SK-N-SH treated with all-trans-retinoic acid at 6 μM for 48 hours (cell line): ENCODE measurements at places on chromosomes 11 and 22.

GRCh38 chr22:45977003-45977411 is at the start of gene WNT7B:
Gene WNT7B, minus strand, starts transcription at chr22:45977162. Its CDS starts 408 bp downstream, at chr22:45976754.
- no peak for ATAC-seq

DNA sequence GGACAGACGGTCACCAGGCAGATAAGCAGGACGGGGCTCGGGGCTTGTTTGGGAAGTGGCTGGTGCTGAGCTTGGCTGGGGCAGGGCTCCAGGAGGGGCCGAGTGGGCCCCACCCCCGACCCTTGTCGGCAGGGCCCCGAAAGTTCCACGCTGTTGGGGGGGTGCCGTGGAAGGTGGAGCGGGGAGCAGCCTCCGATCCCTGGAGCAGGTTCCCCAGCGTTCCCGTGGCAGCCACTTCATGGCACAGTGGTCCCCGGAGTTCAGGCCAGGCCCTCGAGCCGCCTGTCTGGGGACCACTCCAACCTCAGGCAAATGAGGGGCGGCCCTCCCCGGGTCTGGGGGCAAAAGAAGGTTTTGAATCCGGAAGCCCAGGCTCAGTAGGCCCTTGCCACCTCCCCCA is 46.7 kb upstream of the PPARA start:
- no peak for ATAC-seq

DNA sequence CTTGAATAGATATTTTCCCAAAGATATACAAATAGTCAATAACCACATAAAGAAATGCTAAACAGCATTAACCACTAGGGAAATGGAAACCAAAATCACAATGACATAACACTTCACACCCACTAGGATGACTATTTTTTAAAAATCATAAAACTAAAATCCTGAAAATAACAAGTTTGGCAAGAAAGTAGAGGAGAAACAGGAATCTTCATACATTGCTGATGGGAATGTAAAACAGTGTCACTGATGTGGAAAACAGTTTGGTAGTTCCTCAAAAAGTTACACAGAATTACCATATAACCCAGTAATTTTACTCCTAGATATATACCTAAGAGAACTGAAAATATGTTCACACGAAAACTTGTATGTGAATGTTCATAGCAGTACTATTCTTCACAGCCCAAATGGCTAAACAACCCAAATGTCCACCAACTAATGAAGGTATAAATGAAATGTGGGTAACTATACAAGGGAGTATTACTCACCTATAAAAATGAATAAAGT is 12.5 kb downstream of the PICALM start:
- ATAC-seq = no peak

GRCh38 chr11:76850815-76851214 is 9.9 kb upstream of the ACER3 start:
- ATAC-seq = no peak

DNA sequence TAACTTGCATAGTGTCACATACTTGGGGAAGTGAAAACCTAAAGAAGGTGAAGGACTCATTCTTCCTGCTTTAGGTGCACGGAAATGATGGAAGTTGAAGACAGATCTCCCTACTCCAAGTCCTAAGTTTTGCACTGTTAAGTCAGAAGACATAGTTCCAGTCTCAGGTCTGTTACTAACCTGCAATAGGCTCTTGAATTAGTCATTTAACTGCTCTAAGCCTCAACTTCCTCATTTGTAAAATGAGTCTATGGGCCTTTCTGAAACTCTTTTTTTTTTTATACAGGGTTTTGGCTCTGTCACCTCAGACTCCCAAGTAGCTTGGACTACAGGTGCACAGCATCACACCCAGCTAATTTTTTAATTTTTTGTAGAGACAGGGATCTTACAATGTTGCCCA is 30.8 kb upstream of the POU2AF1 start:
- ATAC-seq = no peak

DNA sequence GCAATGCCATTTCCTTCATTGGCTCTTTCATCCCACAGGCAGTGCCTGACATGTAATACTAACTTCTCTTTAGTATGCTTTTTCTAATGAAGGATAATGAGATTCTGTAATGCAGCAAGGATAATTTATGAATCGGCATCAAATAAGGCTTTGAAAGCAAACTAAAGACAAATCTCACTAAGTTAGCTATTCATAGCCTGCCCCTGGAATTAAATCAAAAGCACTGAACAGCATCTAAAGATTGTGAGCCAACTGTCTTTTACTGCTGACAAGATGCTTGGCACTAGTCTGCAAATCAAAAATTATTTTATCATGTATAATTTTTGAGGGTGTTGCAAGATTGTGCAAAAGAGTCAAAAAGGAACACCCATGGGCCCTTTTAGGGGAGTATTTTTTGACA is 265.0 kb downstream of the CASP12 start:
- ATAC-seq = no peak

DNA sequence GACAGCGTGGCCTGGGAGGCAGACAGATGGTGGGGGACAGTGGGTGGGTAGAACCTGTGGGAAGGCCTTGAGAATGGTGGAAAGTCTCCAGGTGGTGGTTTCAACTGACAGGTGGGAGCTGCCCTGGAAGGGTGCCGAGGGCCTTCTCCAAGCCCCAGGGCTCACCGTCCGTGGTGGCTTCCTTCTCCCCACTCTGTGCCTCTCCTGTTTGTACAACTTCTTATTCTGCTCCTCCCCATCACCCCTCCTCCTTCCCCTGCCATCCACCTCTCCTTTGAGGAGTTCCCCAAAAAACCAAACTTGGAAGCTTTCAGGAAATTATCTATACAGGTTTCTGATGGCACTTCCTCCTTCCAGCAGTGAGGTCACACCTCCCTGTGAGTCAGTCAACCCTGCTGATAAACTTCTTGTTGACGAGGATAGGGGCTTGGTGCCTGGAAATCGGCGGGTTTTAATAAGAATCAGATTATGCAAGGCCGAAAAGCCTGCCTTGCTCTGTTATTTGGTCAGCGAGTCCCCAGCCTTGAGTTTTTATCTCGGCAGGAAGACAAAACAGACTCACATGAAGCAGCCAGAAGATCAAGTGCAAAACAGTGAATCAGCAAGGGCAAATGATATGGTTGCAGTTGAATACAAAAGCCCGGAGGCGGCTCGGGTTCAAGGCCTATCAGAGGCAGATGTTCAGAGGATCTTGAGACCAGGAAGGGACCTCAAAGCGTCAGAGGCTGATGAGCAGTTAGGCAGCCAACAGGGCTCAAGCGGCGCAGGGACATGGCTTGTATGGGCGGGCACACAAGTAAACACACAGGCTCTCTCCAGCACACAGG is 9.5 kb upstream of the ST3GAL4 start:
- ATAC-seq = peak; percentile 18

DNA sequence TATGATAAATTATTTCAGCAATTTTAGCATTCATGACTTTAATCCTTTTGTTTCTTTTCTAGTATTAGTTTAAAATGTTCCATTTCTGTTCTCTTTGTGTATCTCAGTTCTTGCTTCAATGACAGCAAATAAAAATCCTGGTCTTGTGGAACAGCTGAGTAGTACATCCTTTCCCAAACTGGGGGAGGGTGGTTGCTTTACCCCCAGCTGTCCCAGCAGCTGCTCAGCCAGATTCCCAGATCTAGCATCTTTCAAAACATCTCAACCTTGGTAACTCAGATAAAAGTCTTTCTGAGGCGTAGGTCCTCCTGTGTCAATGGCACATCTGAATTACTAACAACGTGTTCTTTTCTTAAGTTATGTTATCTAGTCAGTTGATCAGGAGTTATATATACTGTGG is 72.2 kb upstream of the GRK2 start:
- ATAC-seq = no peak

DNA sequence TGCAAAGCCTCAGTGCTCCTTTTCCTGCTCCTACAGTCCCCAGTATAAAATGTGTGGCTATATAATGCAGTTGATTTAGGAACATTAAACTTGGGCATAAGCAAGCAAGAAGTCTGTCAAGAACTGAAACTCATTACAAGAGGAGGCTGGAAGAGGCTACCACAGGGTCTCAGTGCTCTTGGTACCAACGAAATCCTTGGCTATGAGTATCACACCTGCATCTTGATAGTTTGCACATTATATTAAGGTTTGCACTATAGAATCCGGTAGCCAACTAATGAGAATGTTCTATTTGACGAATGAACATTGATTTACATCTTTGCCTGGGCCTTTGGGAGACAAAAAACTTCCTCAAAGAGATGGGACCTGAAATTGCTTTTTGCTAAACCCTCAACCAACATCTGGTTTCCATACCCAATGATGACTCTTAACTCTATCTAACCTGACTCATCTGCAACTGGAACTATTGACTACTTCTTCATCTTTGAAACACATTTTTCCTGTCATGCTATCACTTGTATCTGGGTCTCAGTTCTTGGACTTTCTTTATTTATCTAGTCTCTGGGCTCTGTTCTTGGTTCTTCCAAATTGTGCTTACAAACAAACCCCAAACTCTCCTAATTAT is 207.2 kb upstream of the CTSC start:
- ATAC-seq = peak; percentile 13; the same call in 2 of the 3 replicates

- no peak for ATAC-seq
Observed at GRCh38 chr22:44409211-44409973, 88.6 kb downstream of the RTL6 start.

- ATAC-seq = no peak
Observed at GRCh38 chr22:25644122-25644521, 79.6 kb downstream of the GRK3 start.

- ATAC-seq = peak; percentile 86
Observed at GRCh38 chr11:8566613-8567210, 27.3 kb downstream of the STK33 start.

DNA sequence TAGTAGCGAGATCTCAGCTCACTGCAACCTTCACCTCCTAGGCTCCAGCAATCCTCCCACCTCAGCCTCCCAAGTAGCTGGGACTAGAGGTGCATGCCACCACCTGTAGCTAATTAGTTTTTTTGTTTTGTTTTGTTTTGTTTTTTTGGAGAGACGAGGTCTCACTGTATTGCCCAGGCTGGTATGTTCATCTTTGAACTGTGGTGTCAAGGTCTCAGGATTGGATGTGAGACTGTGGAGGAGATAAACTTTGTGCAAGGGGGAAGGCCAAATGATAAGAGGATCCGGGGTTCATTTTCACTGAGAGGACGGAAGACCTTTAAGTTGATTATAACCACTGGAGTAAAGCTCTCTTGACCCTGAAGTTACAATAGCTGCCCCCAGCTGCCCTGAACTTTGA is 8.9 kb downstream of the SEC14L2 start:
- ATAC-seq = no peak

DNA sequence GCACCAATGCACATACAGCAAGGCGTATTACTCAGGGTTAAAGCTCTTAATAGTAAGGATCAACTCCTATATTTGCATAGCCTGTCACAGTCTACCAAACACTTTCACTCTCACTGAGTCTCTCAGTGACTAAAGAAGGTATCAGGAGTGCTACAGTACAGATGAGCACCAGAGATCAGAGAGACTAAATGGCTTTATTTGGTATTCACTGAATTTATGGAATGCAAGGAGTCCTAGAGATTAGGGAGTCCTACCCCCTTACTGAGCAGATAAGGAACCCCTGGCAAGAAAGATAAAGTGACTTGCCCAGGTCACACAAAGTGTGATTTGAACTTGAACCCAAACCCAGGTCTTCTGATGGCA is 396.4 kb upstream of the CCDC90B start:
- no peak for ATAC-seq

DNA sequence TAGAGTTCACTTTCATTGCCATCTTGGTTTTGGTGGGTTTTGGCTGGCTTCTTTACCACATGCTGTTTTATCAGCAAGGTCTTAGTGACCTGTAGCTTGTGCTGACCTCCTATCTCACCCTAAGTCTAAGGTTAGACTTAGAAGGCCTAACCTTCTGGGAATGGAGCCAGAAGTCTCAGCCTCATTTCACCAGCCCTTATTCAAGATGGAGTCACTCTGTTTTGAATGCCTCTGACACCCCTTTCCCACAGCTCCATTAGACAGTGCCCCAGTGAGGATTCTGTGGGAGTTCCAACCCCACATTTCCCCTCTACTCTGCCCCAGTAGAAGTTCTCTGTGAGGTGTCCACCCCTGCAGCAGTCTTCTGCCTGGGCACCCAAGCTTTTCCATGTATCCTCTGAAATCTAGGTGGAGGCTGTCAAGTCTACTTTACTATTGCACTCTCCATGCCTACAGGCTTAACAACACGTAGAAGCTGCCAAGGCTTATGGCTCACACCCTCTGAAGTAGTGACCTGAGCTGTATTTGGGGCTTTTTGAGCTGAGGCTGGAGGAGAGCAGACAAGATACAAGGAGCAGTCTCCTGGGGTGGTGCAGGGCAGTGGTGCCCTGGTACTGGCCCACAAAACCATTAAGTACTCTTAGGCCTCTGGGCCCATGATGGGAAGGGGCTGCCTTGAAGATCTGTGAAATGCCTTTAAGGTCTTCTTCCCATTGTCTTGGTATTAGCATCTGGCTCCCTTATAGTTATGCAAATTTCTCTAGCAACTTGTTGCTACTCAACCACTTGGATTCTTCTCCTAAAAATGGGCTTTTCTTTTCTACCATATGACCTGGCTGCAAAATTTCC is 65.9 kb upstream of the SC5D start:
- ATAC-seq = no peak

DNA sequence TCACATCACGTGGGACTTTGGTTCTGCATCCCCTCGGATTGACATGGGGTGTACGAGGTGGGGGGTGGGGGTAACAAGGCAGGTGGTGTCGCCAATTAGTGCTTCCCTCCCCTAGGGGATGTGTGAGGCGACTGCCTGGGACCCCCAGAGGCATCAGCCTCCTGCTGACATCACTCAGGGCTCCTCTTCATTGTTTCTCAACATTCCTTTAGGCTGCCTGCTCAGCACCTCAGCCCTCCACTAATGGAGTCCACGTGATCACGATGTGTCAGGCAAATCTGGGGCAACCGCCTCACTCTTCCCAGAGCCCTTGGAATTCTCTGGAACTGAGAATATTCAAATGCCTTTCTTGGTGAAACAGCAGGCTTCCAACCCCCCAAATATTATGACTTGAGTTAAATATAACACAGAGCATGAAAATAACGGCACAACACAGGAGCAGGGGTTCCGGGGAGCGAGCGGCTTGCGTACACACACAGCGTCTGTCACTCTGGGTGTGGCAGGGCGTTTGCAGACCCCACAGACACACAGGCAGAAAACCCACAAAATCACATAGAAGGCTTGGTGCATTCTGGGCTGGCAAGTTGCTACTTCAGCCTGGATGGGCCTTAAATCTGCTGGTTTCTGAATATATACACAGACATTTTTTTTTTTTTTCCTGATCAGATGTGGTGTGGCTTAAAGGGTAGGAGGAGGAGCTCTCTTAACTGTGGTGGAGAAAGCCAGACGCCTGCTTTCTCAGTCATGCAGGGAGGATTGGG is 170.1 kb upstream of the CADM1 start:
- no peak for ATAC-seq

DNA sequence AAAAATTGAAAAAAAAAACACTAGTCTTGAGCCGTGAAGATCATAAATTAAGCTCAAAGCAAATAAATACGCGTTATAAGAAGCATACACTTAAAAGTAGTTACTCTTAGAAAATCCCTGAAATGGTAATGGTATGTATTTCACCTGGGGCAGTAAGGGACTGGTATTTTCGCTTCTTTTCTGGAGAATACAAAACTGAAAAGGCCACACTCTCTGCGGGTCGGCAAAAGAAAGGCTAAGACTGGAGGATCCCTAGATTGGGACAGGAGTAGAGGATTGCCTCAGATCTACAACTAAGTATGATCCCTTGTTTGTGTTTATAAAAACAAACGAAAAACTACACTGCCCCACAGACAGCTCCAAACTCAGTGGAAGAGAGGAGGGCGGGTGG is 617 bp downstream of the TSG101 start:
- peak; percentile 32; the same call in 2 of the 3 replicates for ATAC-seq
